ENCODE measurements at places on chromosomes 7 and 10.

- DNase-seq = no peak
Measured at GRCh38 chr7:146805082-146805481, 688.5 kb downstream of the CNTNAP2 start.

- no peak for DNase-seq
Measured at GRCh38 chr7:148570510-148570909, 20.1 kb upstream of the C7orf33 start.

GRCh38 chr10:29317027-29317420 is 28.2 kb downstream of the LYZL1 start:
- no peak for DNase-seq

- DNase-seq = no peak
Measured at GRCh38 chr10:44051584-44052385, 333.1 kb downstream of the CXCL12 start.

GRCh38 chr10:44894691-44895090 is 16.4 kb upstream of the TMEM72 start:
- DNase-seq = no peak

GRCh38 chr7:111676811-111677210 is 114.5 kb upstream of the IMMP2L start:
- DNase-seq = no peak

- DNase-seq = no peak
Measured at GRCh38 chr7:150361807-150362621, 6.6 kb upstream of the REPIN1 start.

DNA sequence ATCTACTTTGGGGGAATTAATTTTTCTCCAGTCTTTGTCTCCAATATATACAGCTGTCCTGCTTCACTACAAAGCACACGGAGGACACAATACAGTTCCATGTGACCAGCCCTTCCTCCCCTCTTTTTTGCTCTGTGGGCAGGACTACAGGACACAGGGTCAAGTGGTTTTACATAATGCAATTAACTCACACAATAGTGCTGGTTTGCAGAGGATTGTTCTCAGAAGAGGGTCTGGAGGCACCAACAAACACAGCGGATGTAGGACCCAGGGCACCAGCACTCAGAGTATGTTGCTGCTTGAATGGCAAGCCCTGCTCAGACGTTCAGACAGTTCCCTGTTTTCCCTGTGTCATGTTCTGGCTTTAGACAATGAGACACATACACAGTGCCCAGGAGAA is 52.0 kb upstream of the NPTX2 start:
- DNase-seq = no peak

- DNase-seq = no peak
Measured at GRCh38 chr10:86361156-86362128, 5.2 kb downstream of the GRID1 start.

DNA sequence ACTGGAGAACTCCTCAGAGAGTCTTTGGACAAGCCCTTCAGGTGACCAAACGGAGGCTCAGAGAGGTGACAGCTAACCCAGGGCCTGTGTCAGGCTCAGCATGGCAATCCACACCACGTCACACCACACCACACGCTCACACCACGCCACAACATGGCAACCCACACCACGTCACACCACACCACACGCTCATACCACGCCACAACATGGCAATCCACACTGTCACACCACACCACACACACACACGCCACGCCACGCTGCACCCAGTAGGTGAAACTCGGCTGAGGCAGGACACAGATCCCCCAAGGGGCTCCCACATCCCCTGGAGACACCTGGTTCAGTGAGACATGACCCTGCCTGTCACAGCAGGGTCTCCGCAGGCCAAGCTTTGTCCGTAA is 107.3 kb downstream of the PDGFA start:
- DNase-seq = no peak

DNA sequence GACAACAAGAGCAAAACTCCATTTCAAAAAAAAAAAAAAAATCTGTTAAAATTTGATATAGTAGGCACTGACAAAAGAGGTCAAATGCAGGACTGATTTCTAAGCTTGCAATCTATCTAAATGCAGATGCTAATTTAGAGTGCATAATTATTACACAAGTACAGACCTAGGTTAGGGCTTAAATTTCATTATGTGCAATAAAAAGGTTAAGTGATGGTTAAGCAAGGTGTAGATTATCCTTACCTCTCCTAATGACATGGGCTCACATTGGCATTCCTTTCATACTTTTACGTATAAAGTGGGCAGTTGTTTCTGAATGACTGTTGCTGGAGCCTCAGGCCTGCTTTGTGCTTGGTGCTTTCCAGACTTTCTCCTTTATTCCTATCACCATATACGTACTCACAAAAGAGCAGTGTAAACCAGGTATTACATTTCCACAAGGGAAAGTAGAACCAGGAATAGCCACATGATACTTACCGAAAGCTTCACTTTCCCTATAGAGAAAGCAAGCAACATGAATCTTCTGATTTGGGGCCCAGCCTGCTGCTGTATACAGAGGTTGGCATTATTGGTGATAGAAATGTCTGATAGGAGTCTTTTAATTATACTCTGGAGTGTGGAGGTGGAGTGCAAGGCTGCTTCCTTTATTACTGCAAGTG is 2.2 kb upstream of the CHCHD1 start:
- DNase-seq = no peak

GRCh38 chr7:5383314-5384098 is 40.1 kb downstream of the TNRC18 start:
- no peak for DNase-seq

- DNase-seq = no peak
Measured at GRCh38 chr10:126481181-126481580, 92.9 kb upstream of the ADAM12 start.

DNA sequence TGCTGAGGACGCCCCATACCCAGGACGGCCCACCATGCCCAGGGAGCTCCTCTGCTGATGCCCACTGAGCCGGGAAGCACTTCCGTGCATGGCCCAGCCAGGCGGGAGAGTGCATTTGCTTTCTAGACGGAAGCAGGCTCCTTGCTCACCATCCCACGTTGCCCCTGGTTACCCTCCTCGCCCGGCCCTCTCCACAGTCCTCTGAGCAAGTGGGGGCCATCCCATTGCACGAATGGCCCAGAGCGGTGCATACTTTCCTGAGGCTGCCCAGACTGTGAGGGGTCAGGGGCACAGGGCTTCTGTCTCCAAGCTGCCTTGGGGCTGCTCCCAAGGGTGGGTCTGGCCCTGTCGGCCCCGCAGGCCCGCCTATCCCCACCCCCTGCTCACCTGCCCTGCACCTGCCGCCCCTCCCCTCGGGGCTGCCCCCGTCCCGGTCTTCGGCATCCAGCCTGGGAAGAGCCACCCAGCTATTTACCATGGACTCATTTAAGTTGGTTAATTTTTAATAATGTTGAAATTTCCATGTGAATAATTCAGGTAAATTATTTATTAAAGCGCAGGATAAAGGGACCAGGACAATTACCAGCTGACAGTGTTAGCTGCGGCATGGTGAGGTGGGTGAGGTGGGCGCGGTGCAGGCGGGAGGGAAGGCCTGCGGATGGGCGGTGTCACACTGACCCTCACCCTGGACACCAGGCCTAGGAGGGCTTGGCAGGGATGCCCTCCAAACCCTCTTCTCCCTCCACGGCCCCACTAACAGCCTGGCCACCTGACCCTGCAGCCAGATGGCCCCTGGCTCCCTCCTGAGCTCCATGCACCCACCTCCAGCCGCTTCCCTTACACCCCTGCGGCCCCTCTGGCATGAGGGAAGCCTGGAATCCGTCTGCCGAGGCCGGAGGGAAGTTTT is 104.4 kb downstream of the MICALL2 start:
- no peak for DNase-seq

DNA sequence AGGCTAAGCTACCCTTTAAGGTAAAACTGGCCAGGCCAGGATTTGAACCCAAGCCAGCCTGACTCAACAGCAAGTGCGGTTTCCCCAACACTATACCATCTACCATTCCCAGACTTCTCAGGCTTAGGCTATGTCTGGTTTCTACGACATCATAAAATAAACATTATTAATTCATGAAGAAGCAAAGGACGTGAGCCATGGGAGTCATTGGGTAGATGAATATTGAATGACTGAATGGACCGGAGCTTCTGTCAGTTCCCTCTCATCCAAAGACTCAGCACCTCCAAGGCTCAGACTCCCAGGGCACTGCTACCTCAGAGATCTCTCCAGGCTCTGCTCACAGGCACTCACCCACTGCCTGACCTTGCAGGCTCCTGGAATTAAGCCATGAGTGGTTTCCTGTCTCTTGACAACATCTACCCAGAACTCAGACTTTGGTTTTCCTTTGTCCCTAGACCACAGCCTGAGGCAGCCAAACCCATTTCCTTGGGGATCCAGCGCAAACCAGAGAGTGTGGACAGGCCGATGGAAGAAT is 64.6 kb upstream of the STEAP1B start:
- DNase-seq = no peak

DNA sequence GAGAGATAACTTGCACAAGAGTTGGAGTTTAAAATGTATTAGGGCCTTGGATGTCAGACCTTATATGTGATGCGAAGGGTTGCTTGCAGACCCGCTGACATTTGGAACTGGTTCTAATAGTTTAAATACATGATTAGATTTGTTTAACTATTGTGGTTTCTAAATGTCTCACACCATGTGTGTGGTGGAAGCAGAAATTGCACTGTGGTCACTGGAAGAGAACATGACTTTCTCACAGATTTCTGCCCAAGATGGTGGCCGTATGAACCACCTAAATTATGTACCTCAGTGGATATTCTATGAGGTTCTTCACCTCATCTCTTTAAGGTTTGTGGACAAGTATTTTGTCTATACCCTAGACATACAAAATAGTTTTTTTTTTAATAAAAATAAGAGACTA is 8.2 kb upstream of the C1QL3 start:
- no peak for DNase-seq

- no peak for DNase-seq
Measured at GRCh38 chr7:130008941-130009847, 42.0 kb downstream of the ZC3HC1 start.

DNA sequence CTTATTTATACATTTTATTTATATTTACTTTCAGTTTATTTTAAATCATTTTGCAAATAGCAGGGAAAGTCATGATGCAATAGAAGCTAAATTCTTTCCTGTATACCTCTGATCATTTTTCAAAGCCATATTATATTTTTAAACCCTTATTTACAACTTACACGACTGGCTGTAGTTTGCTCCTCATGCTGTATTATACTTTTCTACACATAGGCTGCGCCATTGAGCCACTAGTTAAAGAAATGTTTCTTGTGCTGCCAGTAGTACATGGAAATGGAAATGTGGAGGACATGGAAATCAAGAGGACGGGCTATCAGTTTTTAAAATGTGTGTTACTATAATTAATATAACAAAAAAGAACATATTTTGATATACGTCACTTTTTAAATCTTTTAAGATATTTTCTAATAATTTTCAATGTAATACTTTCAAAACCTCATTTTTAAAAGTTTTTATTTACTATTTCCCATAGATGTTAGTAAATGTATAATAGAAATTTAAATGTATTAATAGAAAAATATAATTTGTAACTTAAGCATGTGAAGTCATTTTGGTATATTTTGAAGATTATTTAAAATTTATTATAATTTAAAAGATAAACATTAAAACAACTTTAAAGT is 118.5 kb downstream of the VTI1A start:
- DNase-seq = no peak

GRCh38 chr10:31929261-31930022 is 811 bp upstream of the ARHGAP12 start:
- DNase-seq = no peak

GRCh38 chr10:93274419-93274818 is 200.7 kb downstream of the CYP26A1 start:
- no peak for DNase-seq

- no peak for DNase-seq
Measured at GRCh38 chr10:51649064-51649463, 50.3 kb downstream of the CSTF2T start.

Measured in CD4-positive, alpha-beta T cell (primary cell).